Right cardiac atrium (tissue), 5 donors: ENCODE measurements at places on chromosomes 4 and X. TPM values are rescaled to one million over a fixed set of nuclear protein-coding genes. Genes with fewer than 3 reads are reported as not detected.

The CT47B1 gene
- not detected for total RNA-seq

The CSAG1 gene
- not detected for total RNA-seq

The PAGE4 gene
- total RNA-seq: not detected

The ITIH6 gene
- not detected for total RNA-seq

The TCEAL6 gene
- total RNA-seq: not detected

DNA sequence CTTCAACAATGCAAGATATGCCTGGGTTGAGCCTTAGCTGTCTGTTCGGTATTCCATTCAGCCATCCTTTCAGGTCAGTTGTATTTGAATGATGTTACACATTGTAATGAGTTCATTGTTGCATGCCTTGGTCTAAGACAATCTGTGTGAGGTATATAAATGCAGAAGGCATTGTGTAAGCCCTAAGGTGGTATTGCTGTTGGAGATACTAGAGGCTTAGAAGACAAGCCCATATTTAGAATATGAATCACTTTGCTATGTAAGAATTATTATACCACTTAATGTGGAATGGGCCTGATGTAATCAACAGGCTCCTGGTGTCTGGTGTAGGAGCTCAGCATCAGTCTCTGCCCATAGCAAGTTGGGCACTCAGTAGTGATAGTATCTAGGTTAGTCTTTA is 473.4 kb upstream of the GNPDA2 start:
- DNase-seq: no peak

GRCh38 chr4:184281231-184282139 is 63.8 kb upstream of the ENPP6 start:
- DNase-seq: no peak

- DNase-seq: no peak
Measured at GRCh38 chr4:52711272-52711671, 40.0 kb downstream of the ERVMER34-1 start.

GRCh38 chr4:101332424-101332823 is 14.9 kb downstream of the PPP3CA start:
- no peak for DNase-seq

GRCh38 chrX:5730556-5730955 is 498.1 kb downstream of the NLGN4X start:
- no peak for DNase-seq

DNA sequence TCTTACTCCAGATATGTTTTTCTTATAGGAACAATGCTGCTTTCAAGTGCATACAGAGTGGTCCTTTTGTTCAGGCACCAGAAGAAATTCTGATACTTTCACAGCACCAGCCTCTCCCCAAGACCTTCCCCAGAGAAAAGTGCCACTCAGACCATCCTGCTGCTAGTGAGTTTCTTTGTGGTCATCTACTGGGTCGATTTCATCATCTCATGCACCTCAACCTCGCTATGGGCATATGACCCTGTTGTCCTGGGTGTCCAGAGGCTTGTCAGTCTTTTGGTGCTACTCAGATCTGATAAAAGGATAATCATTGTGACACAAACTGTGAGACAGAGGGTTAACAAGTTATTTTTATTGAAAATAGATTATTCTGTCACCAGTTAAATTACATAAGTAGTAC is 39.5 kb downstream of the WDR13 start:
- DNase-seq: no peak

DNA sequence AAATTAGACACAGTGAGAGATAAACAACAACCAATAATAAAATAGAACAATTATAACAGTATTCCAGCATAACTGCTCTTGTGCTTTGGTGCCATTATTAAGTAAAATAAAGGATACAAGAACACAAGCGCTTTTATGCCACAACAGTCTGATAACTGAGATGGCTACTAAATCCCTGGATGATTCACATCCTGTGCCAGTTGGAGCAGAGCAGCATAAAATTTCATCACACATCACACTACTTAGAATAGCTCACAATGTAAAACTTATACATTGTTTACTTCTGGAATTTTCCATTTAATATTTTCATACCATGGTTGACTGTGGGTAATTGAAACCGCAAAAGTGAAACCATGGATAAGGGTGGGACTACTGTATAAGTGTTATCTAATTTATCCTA is 399.9 kb upstream of the CNKSR2 start:
- no peak for DNase-seq

DNA sequence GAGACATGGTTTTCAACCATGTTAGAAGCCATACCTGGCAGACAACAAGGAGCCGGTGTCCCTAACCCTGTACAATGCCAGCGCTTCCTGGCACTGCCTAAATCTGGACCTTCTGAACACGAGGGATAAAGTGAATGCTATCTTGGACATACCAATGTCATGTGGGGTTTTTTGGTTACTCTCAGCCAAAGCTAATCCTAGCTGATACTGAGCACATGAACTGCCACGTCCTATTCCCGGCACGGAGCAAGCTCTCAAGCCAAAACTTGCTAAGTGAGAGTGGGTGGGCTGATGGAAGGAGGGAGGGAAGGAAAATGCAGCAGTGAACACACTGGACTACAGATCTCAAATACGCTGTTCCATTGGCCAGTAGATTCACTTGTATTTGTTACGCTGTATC is 226.1 kb downstream of the BCOR start:
- DNase-seq: no peak

GRCh38 chr4:2009651-2010233 is 968 bp upstream of the NELFA start:
- DNase-seq: peak; percentile 83

DNA sequence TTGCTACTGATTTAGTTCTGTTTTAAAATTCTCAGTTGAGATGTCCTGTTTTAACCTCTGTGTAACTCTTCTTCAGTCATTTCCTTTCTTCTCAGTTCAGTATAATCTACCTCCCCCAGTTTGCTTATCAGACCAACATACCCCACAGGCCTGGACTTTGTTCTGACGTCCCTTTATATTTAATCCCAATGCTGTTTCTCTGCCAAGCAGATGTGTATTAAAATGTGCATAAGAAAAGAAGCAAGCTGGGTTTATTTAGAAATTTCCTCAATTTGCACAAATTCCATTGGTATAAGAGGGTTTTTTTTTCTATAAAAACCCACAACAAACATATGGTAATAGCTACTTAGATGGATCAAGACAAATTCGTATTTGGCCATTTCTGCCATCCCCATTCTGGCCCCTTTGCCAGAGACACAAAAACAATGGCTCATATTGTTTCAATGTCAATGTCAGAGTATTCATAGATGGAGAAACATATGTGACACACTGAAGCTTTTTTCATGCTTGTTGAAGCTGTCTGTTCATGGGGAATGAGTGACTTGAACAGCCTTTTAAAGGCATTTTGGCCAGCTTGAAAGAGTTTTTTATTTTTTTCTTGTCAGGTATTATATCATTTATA is 24.5 kb downstream of the HCCS start:
- DNase-seq: no peak

- no peak for DNase-seq
Measured at GRCh38 chr4:128924951-128925350, 115.5 kb downstream of the JADE1 start.

GRCh38 chrX:13334491-13334890 is 14.6 kb upstream of the ATXN3L start:
- no peak for DNase-seq

- DNase-seq: no peak
Measured at GRCh38 chrX:82585868-82586267, 922.2 kb upstream of the POU3F4 start.
